ENCODE measurements at places on chromosomes 7 and 10.

DNA sequence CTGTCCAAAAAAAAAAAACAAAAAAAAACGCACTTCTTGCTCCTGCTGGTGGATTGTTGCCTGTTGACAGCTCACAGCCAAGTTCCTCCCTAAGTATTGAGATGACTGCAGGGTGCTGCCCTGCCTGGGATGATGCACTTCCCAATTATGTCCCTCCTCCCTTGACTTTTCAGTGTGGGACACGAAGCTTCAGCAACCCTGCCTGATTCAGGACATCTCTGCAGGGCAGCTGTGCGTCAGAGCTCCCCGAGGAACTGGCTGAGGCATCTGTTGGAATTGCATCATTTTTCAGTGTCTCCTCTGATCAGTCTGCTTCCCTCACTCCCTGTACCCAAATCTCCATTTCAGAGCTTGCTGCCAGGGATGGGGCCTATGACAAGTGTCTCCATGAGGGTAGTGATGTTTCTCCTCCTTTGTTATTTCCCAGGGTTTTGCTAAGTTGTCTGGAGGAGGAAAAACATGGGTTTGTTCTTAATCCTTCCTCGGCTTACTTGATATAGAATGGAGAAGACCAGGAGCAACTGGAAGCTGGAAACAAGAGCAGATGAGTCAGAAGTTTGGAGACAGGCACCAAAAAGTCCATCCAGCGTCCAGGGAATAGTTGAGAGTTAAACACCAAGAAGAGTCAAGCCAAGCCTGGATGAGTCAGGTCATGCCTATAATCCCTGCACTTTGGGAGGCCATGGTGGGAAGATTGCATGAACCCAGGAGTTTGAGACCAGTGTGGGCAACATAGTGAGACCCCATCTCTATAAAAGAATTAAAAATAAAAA lies 355.1 kb downstream of the GALNT17 start:
- no peak for DNase-seq

DNA sequence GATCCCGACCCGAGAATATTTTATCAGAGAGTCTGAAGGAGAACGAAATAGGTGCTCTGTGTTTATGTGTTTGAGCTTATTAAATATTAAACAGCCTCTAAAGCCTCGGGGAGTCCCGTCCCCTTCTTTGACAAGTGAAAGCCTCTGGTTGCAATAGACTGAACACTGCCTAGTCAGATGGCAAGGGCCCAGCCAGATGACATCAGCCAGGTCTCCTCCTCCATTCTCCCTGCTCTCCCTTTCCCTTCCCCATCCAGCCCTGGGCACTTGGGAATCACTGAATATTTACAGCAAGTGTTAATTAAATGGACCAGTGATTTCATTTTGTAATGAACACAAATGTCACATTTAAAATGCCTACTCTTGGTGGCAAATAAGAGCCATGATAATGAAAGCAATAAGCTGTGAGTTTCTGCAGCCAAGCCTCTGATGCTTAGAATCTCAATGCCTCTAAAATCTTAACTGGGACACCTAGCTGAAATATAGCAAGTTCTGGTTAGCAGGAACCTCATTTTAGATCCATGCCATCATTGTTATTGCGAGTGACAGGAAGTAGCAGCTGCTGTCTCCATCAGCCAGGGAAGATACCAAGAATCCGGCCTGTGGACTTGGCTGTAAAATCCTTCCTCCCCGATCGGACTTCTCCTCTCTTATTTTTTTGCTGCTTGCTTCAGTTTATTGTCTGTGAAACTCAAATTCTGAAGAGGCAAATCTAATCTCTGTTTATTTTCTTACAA lies 202.1 kb downstream of the PRPF18 start:
- no peak for DNase-seq

DNA sequence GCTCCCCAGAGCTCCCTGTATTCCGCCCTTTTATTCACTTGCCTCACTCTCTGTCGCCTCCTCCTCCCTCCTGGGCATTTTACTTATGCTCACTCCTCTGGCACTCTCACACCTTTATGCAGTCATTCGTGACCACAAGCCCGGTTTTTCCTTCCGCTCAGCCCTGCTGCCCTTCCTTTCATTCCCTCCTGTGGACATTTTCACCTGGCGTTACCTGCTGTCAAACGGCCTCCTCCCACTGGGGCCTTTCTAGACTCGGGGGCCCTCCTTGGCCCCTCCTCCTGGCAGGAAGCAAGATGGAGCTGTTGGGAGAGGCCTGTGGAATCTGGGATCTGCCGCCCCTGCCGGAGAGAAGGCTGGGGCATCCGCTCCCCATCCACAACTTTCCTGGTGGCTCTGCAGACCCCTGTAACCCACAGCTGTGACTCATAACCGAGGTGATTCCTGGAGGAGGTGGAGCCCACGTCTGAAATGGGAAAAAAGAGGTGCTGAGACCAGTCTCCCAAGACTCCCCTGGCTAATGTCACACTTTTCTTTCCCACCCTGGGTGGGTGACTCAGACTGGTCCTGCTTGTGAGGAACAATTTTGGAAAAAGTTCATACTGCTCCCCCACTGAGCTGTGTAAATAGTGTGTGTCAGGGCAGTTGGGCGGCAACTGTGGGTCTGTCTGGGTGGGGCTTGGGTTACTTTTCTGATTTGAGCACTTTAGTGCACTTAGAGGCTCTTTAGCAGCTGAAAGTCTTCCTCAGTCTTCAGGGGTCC lies 1.2 kb downstream of the VCL start:
- DNase-seq, result peak; percentile 23

GRCh38 chr7:157573244-157573643 lies 236.4 kb downstream of the DNAJB6 start:
- DNase-seq, result no peak

DNA sequence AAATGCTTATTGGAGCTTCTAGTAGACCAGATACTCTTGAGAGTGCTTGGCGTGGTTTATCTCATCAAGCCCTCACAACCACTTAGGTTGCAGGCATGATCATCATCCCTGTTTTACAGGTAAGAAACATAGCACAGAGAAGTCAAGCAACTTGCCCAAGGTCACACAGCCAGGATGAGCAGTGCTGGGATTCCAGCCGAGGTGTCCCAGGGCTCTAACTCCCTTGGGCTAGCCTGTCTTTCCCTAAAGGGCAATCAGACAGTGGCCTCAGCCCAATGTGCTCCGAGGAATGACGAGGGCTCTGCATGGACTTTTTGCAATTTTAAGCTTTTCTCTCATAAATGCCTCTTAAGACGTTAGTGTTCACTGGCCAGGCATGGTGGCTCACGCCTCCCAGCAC lies 39.9 kb upstream of the SPDYE3 start:
- no peak for DNase-seq

GRCh38 chr7:2807460-2807844 lies 36.7 kb downstream of the GNA12 start:
- no peak for DNase-seq

DNA sequence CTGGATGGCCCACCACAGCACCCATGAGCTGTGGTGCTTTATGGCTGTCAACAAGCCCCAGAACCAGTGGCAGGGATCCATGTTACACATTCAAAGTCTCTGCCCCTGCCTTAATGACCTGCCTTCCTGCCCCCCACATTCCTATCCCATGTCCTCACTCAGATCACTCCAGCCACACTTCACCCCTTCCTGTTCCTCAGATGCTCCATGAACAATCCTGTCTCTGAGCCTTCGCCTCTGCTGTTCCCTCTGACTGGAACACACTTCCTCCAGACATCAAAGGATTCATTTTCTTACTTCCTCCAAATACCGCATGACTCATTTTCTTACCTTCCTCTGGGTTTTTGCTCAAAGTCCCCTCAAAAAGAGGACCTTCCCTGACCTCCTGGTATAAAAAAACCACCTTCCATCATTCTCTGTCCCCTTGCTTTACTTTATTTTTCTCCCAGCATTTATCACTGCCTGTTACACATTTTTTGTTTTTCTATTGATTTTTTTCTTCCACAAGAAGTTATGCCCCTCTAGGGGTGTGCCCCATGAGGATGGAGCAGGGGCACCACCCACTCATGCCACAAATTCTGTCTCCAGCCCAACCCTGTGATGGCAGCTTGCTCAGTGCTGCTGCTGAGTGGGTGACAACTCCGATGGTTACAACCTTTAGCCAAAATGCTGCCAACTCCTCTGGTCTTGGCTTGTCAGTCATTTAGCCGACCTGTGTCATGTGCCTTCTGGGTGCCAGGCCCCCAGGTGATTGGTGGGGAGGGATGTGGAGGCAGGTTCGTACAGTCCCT lies 18.2 kb downstream of the COL13A1 start:
- no peak for DNase-seq

DNA sequence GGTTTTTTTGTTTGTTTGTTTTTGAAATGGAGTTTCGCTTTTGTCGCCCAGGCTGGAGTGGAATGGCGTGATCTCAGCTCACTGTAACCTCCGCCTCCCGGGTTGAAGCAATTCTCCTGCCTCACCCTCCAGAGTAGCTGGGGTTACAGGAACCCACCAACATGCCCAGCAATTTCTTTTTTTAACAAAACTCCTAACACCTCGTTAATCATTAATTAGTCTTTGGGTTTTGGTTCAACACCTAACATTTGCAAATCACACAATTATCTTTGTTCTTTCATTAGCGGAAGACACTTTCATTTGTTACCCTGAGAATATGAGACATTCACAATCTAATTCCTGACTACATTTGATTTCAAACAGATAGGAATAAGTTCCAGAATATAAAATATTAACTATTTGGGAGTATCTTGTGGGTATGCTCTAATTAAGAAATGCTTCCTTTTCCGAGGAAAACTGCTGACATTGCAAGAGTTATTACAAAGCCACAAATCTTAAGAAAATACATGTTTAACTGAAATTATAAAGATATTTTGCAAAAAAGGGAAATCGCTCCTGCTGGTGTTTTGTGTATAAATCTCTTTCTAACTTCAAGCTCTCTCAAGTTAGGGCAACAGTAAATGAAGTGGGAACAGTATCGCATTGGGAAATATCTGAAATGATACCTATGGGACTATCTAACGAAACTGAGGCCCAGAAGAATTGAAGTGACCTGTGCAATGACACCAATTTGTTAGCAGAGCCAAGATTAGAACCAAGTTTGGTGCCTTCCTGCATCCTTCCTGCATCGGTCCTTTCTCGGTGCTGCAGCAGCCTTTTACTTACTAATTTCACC lies 1.2 kb upstream of the LSM8 start:
- no peak for DNase-seq

DNA sequence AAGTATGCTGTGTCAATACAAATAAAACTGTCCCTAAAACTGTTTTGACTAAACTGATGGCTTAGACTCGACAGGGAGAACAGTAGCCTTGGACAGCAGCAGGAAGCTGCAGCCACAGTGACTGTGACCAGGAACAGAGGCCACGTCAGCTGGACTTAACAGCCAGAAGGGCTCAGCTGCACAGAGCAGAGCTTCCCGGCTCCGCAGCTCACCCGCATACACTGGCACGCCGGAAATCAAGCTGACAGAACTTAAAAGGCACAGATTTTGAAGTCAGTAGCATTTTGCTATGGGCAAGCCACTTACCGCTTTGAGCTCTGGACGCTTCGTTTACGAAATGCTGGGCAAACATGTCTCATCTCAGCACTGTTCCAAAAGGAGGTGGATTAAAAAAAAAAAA lies 769.7 kb upstream of the AUTS2 start:
- DNase-seq, result no peak

DNA sequence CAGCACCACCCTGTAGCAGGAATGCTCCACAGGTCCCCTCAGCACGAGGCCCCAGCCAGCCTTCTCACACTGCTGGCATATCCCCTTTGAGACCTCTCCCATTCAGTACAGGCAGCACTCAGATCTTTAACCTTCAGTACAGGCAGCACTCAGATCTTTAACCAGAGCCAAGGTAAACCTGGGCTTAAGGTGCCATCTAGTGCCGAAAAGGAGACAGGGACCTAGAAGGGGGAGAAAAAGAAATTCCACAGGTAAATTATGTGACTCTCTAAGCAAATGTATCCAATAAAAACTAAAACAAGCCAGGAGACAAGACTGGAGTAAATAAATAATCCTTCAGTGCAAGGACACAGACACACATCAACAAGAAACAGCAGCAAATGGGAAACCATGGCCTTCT lies 358.6 kb downstream of the PTPRN2 start:
- peak; percentile 51 for DNase-seq

DNA sequence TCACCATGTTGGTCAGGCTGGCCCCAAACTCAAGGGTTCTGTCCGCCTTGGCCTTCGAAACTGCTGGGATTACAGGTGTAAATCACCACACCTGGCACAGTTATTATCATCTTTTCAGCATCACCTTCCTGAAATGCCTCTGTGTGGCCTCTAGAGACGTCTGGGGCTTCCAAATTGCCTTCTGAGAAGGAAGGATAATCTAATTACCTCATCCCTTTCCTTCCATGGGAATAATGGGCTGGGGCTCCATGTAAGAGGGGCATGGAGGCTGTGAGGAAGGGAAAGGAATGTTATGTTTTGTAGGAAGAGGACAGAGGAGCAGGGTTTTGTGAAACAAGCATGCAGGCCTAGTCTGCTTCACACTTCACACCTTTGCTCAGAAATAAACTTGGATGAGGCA lies 22.2 kb upstream of the PODXL start:
- DNase-seq, result no peak

- DNase-seq, result peak; percentile 70
Measured at GRCh38 chr7:8217200-8218068, 44.5 kb downstream of the ICA1 start.

- peak; percentile 63 for DNase-seq
Measured at GRCh38 chr10:43436291-43437140, at the start of gene ZNF487. Gene ZNF487, plus strand, starts transcription at chr10:43437111. Its CDS starts 38,703 bp downstream, at chr10:43475814.

DNA sequence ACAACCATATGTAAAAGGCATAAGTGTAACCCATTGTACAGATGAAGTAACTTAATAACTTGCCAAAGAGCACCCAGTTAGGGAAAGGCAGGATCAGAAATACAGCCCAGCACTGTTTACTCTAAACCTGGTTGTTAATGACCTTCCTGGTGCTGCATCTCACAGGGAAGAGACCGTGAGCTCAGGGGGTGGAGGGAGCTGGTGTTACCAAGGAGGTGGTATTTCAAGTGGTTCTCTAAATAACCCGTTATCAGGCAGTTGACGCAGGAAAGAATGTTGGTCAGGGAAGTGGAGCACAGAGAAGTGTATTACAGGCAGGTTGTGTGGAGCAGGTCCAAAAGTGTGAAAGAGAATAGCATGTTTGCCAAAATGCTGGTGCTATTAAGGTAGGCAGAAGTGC lies 4.4 kb upstream of the ST7 start:
- no peak for DNase-seq

DNA sequence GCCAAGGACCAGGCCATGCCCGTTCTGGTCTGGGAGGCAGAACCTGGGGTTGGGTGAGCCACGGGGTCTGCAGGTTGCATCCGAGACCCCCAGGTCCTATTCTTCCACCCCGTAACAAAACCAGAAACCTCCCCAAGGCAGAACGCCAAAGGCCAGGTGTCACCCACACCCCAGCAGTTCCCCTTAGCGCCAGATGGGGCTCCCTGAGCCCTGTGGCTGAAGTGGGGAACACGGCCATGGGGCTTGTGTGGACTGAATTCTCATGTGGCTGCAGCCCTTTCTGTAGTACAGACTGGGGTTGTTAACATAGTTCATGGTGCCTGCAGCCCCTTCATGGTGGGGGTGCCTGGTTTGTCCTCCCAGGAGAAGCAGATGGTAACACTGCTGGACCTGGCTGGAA lies 10.2 kb downstream of the BRI3 start:
- DNase-seq, result no peak

- no peak for DNase-seq
Measured at GRCh38 chr7:138186951-138187351, 110.7 kb downstream of the AKR1D1 start.
